ENCODE measurements at places on chromosomes 7 and 10. TPM values are rescaled to one million over a fixed set of nuclear protein-coding genes. Genes with fewer than 3 reads are reported as not detected.

DNA sequence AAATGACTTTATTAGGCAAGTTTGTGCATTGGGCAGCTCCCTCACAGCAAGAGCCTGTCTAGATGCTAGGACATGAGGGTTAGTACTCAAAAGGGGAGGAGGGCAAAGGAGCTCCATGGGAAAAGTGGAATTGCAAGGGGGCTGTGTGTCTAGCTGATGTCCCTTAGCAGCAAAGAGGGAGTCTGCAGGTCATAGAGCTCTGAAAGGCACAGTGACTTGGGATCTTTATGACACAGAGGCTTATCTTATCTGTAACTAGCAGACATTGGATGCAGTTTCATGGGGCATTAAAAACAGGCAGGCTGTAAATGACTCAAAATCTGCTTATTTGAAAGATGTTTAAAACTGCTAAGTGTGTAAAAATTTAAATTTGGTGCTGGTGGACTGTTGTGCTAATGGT lies 556.2 kb upstream of the FZD8 start:
- no peaks in the 10 kb centered on the region for H3K36me3 ChIP-seq
- no peaks in the 10 kb centered on the region for H3K27me3 ChIP-seq
- no peaks in the 10 kb centered on the region for H3K4me1 ChIP-seq
- DNase-seq: no peak
- H3K4me3 ChIP-seq: no peak overlapping the region
- no peak overlapping the region for H3K27ac ChIP-seq

DNA sequence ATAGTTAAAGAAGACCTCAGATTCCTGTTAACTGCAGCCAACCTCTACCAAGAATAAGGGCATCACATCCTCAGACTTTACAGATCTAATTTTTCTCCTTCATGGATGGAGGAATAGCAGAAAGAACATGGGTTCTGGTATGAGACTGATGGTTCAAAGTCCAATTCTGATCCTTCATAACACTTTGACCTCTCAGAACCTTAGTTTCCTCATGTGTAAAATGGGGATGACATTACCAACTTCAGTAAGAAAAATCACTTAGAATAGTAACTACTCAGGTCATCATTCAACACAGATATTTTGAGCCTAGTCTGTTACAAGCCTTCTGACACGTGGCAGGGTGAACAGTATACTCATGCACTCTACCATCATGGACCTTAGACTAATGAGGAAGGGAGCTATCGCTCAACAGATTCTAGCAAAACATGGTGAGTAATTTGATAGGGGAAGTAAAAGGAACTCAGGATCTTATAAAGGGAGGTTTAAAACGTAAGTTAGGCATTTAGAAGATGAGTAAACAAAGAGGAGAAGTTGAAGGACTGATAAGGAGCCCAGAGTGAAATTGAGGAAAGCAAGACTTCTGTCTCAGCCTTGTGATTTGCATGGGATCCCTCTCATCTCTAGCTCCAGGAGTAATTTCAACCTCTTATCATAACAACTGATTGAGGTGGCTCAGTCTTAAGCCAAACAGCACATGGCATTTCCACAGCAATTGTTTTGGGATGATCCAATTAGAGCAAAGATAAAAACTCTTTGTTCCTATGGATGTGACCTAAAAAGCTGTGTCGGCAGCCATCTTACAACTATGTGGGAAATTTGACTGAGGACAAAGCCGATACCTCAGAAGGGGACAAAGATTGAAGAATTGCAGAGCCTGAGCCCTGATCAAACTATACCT lies 69.2 kb upstream of the TCF7L2 start:
- peaks cover 5% of the 10 kb centered on the region for H3K27me3 ChIP-seq
- no peak overlapping the region for H3K4me3 ChIP-seq
- no peaks in the 10 kb centered on the region for H3K4me1 ChIP-seq
- no peak overlapping the region for H3K27ac ChIP-seq
- DNase-seq: no peak
- H3K36me3 ChIP-seq: no peaks in the 10 kb centered on the region

DNA sequence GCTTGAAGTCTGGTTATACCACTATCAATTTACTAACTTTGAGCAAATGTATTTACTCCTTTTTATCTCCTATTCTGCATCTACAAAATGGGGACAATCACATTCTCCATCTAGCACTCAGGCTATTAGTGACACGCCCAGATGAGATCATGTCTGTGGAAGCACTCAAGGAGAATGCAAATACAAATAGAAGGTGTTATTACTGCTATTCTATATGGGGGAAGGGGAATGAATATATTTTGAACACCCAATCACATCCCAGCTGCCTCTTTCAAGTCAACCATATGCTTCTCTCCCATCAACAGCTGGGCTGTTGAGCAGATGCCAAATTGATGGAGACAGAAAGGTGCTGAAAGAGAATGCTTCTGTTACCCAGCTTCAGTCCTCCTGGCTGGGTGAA lies 23.5 kb downstream of the SGMS1 start:
- no peak for DNase-seq
- no peaks in the 10 kb centered on the region for H3K27me3 ChIP-seq
- H3K27ac ChIP-seq: no peak overlapping the region
- peaks cover 46% of the 10 kb centered on the region for H3K4me1 ChIP-seq

- H3K36me3 ChIP-seq: no peaks in the 10 kb centered on the region
- DNase-seq: no peak
- H3K4me3 ChIP-seq: no peak overlapping the region
- peaks cover 1% of the 10 kb centered on the region for H3K4me1 ChIP-seq
- peaks cover 6% of the 10 kb centered on the region for H3K27me3 ChIP-seq
Measured at GRCh38 chr10:118563373-118563890, 32.0 kb downstream of the PRLHR start.

DNA sequence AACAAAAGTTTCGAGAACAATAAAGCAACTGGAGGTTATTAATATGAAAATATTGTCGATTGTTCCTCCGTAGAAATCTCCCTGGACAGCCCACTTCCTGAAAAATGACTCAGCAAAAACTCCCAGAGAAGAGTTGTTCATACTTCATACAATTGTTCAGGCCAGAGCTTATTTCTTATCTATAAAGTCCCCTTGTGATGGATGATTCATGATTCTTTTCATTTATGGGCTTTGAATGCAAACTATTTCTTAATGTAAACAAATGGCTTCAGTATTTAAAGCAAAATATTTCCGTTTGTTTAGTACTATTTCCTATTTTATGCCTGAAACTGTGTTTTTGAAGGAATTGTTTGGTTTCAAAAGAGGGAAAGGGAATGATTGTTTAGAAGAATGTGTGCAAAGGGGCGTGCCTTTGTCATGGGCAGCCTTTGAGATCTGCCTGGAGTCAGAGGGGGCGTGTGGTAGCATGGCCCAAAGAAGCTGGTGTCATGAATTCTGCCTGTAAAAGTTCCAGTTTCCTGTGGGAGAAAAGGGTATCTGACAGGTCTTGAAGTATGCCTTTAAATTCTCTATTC lies 26.2 kb upstream of the EXOC6 start:
- H3K36me3 ChIP-seq: no peaks in the 10 kb centered on the region
- H3K4me1 ChIP-seq: peaks cover 10% of the 10 kb centered on the region
- DNase-seq: no peak

- DNase-seq: no peak
- H3K27ac ChIP-seq: no peak overlapping the region
- H3K4me1 ChIP-seq: peaks cover 8% of the 10 kb centered on the region
Measured at GRCh38 chr10:103278537-103278823, 1.5 kb downstream of the INA start.

DNA sequence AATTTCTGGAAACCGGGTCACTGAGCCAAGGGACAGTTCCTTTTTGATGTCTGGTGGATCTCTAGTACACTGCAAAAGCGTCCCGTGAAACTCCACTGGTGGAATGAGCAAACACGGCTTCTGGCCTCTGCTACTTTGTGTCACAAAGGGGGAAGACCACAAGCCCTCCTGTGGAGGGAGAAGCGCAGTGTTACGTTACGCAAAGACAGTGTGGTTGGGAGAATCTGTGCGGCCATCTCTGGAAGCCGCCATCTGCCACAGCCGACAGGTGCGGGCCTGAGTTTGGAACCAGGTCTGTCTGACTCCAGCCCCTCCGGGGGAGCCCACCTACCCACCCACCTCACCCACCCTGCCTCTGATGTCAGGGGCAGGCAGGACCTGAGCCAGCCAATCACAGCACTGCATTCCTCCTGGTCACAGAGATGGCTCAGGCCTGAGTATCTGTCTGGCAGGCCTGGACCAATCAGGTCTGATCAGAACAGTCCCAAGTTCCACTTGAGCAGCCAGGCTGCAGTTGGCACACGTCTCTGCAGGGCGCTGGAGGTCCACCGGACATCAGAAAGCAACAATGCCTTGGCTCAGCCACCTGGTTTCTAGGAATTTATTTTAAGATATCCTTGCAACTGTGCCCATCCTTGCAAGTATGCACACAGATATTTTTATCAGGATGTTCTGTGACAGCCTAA lies 3.0 kb upstream of the CYP2W1 start:
- H3K27ac ChIP-seq: no peak overlapping the region
- no peaks in the 10 kb centered on the region for H3K27me3 ChIP-seq
- H3K4me1 ChIP-seq: no peaks in the 10 kb centered on the region
- no peaks in the 10 kb centered on the region for H3K36me3 ChIP-seq
- no peak for DNase-seq
- H3K4me3 ChIP-seq: no peak overlapping the region

Gene HELLS
- total RNA-seq: 154 TPM

Gene GSTO2
- 2.8 TPM for total RNA-seq

Gene TSPAN15
- 0.85 TPM for total RNA-seq

Gene DDC
- total RNA-seq: 0.53 TPM

Gene PAPOLB
- not detected for total RNA-seq

All from activated CD4-positive, alpha-beta T cell treated with anti-CD3 and anti-CD28 coated beads for 36 hours (primary cell).